Choroid plexus epithelial cell (primary cell): ENCODE measurements at places on chromosomes 11 and 22.

GRCh38 chr22:17875631-17876030, 101.4 kb upstream of the BID start:
- DNase-seq = no peak

DNA sequence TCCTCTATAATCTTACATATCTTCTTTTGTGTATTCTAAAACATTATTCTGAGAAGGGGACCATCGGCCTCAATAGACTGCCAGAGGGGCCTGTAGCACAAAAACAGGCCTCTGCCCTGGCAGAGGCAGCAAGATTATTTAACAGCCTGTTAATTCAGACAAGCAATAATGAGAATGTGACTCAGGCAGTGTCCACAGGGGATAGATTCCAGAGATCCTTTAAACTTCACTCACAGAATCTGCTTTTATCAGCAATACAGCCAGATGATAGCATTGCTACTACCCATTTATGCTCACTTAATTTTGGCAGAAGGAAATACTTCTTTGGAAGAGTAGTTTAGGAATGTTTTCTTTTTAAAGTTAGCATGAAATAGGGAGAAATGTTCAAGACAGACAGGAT, 44.9 kb downstream of the AAMDC start:
- peak; percentile 40 for DNase-seq

GRCh38 chr11:64226507-64227051, 505 bp downstream of the NUDT22 start:
- DNase-seq = no peak

- peak; percentile 33 for DNase-seq
Observed at GRCh38 chr11:108324587-108324986, 101.7 kb downstream of the ATM start.

GRCh38 chr11:76210931-76211851, 4.9 kb upstream of the WNT11 start:
- no peak for DNase-seq

DNA sequence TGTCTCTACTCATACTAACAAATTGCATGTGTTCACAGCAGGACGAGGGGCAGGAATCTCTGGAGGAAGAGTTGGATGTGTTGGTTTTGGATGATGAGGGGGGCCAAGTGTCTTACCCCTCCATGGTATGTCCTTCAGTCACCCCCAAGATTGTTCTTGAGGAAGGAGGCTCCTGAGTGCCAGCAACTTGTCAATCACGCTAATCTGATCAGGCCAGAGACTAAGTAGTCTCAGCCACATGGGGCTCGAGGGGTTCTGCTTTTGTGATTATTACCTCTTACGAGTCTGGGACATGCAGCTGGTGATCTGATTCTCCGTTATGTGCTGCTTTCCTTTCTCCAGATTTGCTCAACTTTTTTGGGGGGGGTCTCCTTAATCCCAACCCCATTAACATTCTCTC, 54.3 kb downstream of the CTNND1 start:
- no peak for DNase-seq

DNA sequence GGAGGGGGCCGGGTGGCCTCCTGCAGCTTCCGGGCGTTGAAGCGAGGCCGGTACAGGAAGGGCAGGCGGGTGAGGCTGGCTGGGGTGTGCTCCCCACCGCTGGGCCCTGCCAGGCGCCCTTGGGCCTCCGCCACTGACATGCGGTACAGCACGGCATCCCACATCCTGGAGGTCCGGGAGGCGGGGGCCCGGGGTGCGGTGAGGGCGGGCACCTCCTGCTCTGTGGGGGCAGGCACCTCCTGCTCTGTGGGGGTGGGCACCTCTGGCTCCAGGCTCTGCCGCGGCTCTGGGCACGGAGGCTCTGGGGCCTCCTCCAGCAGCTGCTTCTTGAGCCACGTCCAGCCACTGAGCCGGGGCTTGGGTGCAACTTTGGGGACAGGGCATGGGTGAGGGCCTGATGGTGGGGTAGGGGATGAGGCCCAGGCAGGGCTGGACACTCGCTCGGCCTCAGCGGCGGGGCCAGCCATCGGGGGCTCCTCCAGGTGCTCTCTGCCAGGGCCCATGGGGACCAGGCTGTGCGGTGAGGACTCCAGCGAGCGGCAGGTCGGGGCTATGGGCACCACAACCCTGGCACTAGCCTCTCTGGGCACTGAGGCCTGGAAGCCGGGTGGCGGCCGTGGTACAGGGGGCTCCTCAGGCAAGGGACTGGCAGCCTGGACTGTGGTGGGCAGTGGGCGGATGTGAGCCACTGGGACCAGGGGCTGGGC, 2.3 kb downstream of the PRR33 start:
- DNase-seq = no peak

- no peak for DNase-seq
Observed at GRCh38 chr11:132257871-132258270, 887.5 kb downstream of the NTM start.

DNA sequence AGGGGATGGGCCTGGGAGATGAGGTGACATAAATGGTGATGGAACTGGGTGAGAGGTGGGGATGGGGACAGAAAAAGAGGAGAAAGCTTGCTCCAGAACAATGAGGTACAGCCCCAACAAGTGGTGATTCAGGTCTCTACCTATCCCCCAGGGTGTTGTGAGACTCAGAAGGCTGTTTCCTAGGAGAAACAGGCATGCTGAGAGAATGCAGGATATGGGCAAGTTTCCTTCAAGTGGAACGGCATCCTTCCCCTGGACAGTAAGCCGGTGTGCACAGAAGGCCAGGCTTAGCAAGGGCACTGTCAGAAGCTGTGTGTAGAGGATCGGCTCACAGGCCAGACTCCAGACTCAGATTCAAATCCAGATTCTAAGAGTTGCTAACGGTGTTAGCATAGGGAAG, 34.1 kb upstream of the CRTAM start:
- peak; percentile 29 for DNase-seq

GRCh38 chr11:109939166-109939810, 153.9 kb upstream of the ZC3H12C start:
- peak; percentile 93 for DNase-seq

DNA sequence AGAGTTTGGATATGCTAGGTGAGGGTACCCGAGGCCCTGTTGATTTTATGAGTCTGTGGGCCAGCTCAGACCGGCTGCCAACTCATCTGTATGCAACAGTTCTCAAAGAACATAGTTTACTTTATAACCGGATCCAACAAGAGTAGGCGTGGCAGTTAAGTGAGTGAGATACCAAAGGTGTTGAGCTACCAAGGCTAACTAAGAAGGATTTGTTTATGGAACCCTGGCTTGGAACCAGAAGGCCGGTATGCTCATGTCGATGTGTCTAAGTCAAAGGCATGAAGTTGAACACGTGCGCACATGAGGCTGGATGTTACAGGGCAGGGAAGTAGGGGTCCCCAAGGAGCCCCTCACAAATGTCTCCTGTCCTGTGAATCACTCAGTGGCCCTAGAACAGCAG, at the start of gene KCNJ1:
KCNJ1 (minus strand) TSS at position 20 of the 400 bp plus-strand sequence. CDS start 27,053 bp downstream, outside the sequence.
- DNase-seq = no peak

- DNase-seq = peak; percentile 75
Observed at GRCh38 chr11:64419818-64420485, 61.0 kb downstream of the RPS6KA4 start.

DNA sequence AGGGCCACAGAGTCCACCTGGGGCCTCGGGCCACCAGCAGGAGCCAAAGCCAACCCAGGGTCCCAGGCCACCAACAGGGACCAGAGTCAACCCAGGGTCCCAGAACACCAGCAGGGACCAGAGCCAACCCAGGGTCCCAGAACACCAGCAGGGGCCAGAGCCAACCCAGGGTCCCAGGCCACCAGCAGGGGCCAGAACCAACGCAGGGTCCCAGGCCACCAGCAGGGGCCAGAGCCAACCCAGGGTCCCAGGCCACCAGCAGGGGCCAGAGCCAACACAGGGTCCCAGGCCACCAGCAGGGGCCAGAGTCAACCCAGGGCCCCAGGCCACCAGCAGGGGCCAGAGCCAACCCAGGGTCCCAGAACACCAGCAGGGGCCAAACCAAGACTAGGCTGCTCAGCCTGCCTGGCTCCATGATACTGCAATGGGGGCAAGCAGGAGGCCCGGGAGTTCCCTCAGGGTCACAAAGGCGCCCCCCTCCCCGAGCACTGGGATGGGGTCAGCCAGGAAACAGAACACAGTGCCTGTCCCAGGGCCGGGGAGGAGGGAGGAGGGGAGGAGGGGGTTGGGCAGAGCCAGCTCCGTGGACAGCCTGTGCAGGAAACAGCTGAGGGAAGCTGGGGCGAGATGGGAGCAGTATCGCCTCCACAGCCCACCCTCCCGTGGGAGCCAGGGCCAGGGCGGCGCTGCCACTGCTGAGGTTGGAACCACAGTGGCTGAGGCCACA, 62.0 kb upstream of the PRR5 start:
- DNase-seq = no peak

GRCh38 chr22:16827506-16827905, 2.3 kb upstream of the XKR3 start:
- no peak for DNase-seq

- DNase-seq = no peak
Observed at GRCh38 chr22:22343581-22344296, 99.2 kb downstream of the VPREB1 start.

DNA sequence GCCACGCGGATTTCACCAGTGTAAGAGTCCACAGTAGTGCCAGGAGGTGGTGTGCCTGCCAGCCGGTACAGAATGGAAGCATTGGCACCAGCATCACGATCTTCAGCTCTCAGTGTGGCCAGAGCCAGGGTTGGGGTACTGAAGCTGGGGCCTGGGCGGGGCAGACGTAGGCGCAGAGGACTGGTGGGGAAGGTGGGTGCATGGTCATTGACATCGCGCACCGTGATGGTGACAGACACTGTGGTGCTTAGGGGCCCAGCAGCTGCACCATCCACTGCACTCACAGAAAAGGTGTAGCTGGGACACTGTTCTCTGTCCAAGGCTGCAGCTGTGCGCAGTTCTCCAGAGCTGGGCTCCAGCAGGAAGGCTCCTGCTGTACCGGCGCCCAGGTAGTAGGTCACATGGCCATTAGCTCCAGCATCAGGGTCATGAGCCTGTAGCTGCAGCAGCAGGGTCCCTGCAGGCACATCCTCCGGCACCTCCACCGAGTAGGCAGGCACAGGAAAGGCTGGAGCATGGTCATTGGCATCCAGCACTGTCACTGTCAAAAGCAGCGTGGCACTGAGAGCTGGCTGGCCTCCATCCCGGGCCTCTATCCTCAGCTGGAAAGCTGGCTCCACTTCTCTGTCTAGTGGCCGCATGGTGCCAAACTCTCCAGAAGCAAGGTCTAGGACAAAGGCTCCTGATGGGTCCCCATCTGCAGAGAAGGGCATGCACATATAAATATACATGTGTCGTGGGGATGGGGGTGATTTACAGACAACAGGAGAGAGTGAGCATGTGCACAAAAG, 7.9 kb upstream of the TPP1 start:
- DNase-seq = no peak

DNA sequence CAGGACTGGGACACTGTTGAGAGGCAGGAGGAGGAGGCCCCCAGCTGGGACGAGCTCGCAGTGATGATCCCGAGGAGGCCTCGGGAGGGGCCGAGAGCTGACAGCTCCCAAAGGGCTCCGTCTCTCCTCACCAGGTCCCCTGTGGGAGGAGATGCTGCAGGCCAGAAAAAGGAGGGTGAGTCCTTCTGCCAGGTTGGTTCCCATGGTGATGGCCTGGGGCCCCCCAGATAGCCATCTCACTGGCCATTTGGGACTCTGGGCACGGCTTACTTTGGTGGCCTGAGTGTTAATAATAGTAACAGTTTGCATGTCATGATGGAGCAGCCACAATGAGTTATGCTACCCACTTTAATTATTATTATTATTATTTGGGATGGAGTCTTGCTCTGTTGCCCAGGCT, 18.9 kb downstream of the TRIOBP start:
- DNase-seq = no peak

GRCh38 chr11:46719048-46719542, at the start of gene F2:
Gene F2 (plus strand): TSS chr11:46719213. CDS start chr11:46719236, 23 bp downstream.
- no peak for DNase-seq

DNA sequence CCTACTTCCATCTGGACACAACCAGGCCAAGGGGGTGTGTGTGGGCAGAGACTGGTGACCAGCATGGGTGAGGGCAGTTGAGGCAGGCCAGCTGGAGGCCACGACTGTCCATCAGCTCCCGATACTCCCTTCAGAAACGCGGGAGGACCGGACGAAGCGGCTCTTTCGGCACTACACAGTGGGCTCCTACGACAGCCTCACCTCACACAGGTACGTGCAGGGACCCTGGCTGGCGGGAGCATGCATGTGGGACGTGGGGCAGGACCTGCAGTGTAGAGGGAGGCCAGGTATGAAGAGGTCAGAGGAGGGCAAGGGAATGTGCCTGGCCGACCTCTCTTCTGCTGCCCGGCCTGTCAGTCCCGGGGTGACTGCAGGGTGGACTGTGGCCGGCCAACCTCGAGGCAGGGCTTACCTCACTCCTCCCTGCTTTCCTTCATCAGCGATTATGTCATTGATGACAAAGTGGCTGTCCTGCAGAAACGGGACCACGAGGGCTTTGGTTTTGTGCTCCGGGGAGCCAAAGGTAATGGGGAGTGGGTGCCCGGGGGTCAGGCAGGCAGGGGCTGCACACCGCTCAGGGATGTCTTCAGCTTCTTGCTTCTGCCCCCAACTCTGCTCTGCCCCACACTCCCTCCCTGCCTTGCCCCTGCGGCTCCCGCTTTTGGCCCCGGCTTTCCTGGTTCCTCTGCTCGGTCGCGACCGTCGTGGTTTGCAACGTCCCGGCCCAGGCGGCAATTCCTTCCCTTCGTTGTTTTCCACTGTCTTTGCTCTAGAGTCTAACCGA, 31.3 kb downstream of the SHANK3 start:
- no peak for DNase-seq

DNA sequence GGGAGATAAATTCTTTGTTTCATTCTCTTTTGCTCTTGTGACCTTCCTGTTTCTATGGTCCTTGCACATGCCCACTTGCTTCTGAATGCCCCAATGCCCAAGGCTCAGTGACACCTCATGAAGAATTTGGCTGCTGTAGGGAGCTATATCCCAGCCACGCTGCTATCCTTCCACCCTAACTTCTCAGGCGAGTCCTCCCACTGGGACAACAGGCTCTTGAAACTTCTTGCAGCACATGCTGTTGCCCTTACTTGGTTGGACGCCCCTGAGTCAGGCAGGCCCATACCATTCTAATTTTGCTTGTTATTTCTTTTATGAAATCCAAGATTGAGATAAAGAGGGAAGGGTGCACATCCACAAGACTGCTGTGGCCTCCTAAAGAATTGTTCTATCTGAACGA, 57.6 kb upstream of the BLID start:
- DNase-seq = peak; percentile 53

DNA sequence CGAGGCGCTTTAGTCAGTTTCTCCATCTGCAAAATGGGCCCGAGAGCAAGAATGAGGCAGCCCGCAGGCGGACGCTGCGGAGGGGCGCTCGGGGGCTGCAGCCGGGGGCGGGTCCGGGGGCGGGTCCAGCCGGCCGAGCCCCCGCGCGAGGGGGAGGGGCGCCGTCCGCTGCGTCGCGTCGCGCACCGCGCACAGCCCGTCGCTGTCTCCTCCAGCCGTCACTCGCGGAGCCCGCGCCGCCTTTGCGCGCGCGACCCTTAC, 282 bp downstream of the PC start:
- no peak for DNase-seq
